ENCODE measurements at places on chromosomes 2 and 18. TPM values are rescaled to one million over a fixed set of nuclear protein-coding genes. Genes with fewer than 3 reads are reported as not detected.

The FHOD3 gene
- total RNA-seq = 0.34 TPM

- H3K27ac ChIP-seq = no peak overlapping the region
- H3K4me1 ChIP-seq = peaks cover 6% of the 10 kb centered on the region
- no peak overlapping the region for H3K4me3 ChIP-seq
- DNase-seq = no peak
- no peaks in the 10 kb centered on the region for H3K27me3 ChIP-seq
- no peaks in the 10 kb centered on the region for H3K36me3 ChIP-seq
Observed at GRCh38 chr18:9428862-9429661, 46.3 kb upstream of the RALBP1 start.

GRCh38 chr2:192197357-192197756 lies 2.6 kb upstream of the TMEFF2 start:
- no peak overlapping the region for H3K27ac ChIP-seq
- DNase-seq = peak; percentile 58
- H3K4me1 ChIP-seq = peaks cover 5% of the 10 kb centered on the region

DNA sequence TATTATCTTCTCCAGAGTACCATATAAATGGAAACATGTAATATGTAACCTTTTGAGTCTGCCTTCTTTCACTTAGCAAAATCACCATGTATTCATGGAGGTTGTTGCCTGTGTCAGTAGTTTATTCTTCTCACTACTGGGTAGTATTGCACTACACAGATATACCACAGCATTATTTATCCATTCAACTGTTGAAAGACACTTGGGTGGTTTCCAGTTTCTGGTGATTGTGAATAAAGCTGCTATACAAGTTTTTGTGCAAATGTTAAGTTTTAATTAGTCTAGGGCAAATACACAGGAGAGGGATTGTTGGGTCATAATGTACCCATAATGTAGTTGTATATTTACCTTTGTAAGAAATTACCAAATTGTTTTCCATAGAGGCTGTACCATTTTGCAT lies 29.6 kb upstream of the RPRD1A start:
- H3K27ac ChIP-seq = no peak overlapping the region
- H3K4me3 ChIP-seq = no peak overlapping the region
- H3K27me3 ChIP-seq = no peaks in the 10 kb centered on the region
- no peaks in the 10 kb centered on the region for H3K36me3 ChIP-seq
- DNase-seq = no peak
- no peaks in the 10 kb centered on the region for H3K4me1 ChIP-seq

The CD302 gene
- 0.24 TPM for total RNA-seq

- no peaks in the 10 kb centered on the region for H3K36me3 ChIP-seq
- no peak overlapping the region for H3K4me3 ChIP-seq
- DNase-seq = peak; percentile 52
- peaks cover 51% of the 10 kb centered on the region for H3K4me1 ChIP-seq
- H3K27me3 ChIP-seq = no peaks in the 10 kb centered on the region
Observed at GRCh38 chr18:58337686-58338085, 291.2 kb downstream of the ALPK2 start.

The SERPINB11 gene
- total RNA-seq = not detected

DNA sequence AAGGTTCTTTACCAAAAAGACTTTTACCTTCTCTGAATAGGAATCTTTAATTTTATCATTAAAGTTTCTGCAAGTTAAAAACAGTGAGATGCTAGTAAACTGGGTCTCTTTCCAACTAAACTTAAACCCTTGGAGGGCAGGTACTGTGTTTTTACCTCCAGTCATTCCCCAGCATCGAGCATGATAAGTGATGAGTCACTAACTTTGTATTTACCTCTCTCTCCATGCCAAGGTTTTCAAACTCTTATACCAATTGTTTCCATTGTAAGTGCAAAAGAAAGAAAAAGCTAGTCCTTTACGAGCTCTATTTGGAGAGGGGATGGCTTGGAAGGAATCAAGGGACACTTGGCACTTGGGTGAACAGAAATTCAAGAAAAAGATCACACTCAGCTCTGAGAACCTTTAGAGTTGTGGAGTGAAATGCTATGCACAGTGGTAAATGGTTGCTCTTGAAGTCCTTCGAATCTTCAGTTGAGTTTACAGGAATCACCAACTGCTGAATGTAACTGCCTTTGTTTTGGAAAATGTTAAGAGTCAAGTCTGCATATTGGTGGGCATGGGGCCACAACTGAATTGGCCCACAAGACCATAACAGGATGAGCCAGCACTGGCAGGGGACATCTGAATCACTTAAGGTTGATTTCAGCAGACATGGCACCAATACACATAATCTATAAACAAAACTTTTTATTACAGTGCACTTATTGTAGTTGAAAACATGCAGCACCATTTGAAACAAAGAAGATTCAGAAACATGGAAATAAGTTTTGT lies 8.3 kb upstream of the RBM43 start:
- no peak for DNase-seq
- H3K36me3 ChIP-seq = peaks cover 50% of the 10 kb centered on the region
- H3K4me3 ChIP-seq = no peak overlapping the region
- no peak overlapping the region for H3K27ac ChIP-seq
- no peaks in the 10 kb centered on the region for H3K4me1 ChIP-seq

- H3K27me3 ChIP-seq = no peaks in the 10 kb centered on the region
- peaks cover 14% of the 10 kb centered on the region for H3K4me1 ChIP-seq
- peak; percentile 40 for DNase-seq
Observed at GRCh38 chr2:74585406-74586185, 31.1 kb downstream of the DOK1 start.

DNA sequence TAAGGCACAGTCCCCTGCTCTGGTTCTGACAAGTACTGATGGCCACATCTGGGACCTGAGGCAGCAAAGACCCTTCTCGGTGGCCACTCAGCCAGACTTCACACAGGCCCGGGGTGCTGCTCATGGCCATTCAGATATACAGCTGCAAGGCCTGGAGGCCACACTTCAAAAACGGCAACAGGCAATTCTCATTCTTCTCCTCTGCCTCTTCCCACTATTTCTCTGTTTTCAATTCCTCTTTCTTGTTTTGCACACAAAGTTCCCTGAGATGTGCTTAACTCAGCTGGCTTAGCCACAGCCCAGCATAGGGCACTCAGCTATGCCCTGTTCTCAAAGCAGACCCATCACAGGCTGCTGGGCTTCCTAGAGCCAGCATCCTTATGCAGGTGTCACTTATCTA lies 29.9 kb downstream of the PTPN18 start:
- DNase-seq = no peak
- no peaks in the 10 kb centered on the region for H3K4me1 ChIP-seq
- no peak overlapping the region for H3K27ac ChIP-seq
- no peaks in the 10 kb centered on the region for H3K36me3 ChIP-seq
- H3K27me3 ChIP-seq = peaks cover 9% of the 10 kb centered on the region

The FABP1 gene
- not detected for total RNA-seq

- H3K27me3 ChIP-seq = no peaks in the 10 kb centered on the region
- H3K36me3 ChIP-seq = no peaks in the 10 kb centered on the region
- H3K4me3 ChIP-seq = no peak overlapping the region
- H3K27ac ChIP-seq = no peak overlapping the region
- H3K4me1 ChIP-seq = no peaks in the 10 kb centered on the region
Observed at GRCh38 chr18:54783139-54783538, 45.1 kb upstream of the RAB27B start.

The SCTR gene
- total RNA-seq = 0.50 TPM

DNA sequence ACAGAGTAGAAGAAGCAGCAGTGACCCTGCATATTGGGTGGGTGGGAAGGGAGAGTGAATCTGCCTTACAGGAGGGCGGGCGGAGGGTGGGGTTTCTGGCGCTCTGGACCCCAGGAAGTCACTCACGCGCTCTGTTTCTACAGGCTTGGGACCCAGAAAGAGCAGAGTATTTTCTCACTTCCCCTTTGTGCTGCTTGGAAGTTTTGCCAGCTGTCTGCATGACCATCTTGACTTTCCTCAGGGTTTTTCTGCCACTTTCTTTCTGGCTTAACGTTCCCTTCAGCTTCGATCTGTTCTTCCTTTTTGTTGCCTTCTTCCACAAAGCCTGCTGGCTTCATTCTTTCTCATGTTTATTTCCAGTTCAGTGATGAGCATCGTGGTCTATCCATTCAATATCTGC lies 383.1 kb downstream of the GALR1 start:
- no peaks in the 10 kb centered on the region for H3K27me3 ChIP-seq
- H3K36me3 ChIP-seq = no peaks in the 10 kb centered on the region
- H3K4me1 ChIP-seq = no peaks in the 10 kb centered on the region
- DNase-seq = no peak

The GPBAR1 gene
- total RNA-seq = 0.30 TPM

Data from A673 (cell line).